ENCODE measurements at places on chromosomes 13 and 19.

GRCh38 chr13:90008707-90009149 lies 1338.8 kb upstream of the MIR17HG start:
- DNase-seq: no peak

DNA sequence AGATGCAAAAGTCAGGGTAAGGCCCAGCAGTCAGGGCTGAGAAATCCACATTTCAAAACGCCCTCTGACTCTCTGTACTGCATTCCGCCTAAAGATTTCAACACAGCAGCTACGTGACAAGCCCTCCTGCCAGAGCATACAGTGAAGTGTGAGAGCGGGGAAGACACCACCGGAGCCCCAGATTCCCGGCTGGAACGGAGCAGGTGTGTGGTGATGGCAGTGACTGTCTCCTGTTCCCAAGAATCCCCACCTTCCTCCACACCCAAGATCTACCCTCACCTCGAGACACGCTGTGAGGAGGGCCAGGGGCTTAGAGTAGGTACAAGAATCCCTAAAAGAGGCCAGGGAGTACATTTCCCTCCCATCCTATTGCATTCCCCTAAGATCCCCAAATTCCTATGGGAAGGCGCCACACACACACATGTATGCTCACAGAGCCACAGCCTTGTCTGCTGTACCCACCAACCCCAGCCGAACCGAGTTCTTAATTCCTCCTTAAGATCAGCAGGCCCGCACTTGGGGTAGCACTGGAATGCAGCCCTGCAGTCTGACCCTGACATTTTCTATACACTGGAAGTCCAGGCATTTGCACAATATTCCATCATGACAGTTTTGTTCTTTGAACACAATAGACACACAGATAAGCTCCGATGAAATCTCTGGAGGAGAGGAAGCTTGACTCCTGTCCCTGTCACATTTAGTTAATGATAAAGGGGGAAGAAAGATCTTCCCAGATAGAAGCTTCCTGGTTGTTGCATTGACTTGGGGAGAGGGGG lies 102.9 kb downstream of the FOXO1 start:
- no peak for DNase-seq

GRCh38 chr19:11191273-11191755 lies 6.0 kb downstream of the KANK2 start:
- DNase-seq: no peak

- DNase-seq: no peak
Observed at GRCh38 chr13:46804391-46804815, 7.4 kb upstream of the ESD start.

GRCh38 chr13:80408270-80408669 lies 67.3 kb upstream of the SPRY2 start:
- DNase-seq: no peak

DNA sequence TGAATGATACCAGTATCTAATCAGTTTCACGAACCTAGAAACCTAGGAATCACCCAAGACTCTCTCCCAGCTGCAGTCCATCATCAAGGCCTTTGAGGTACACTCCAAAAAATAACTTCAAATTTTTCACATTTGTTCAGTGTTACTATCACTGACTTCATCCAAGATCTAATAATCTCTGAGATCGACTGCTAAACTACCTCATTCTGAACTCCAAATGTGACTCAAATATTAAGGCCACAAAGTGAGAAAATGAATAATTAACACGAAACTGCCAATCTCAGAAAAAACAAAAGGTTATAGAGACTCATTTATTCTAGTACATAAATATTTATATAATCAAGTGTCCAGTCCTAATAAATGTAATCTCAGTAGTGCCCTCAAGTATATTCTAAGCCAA lies 430.3 kb upstream of the ATXN8OS start:
- DNase-seq: no peak

DNA sequence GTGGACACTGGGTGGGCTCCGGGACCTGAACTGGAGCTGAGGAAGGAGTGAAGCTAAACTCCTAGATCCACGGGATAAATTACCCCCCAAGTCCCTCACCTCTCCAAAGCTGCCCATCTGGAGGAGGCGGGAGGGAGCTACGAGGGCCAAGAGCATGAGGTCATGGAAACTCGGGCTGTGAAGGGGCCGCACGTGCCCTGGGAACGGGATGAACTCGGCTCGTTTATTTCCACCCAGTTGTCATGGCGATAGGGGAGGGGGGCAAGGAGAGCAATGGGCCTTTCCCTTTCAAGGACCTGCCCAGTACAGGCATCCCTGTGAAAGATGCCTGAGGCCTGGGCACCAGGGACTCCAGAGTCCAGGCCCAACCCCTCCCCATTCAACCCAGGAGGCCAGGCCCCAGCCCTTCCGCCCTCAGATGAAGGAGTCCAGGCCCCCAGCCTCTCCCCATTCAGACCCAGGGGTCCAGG lies 3.8 kb downstream of the PPP1R12C start:
- peak; percentile 54 for DNase-seq

DNA sequence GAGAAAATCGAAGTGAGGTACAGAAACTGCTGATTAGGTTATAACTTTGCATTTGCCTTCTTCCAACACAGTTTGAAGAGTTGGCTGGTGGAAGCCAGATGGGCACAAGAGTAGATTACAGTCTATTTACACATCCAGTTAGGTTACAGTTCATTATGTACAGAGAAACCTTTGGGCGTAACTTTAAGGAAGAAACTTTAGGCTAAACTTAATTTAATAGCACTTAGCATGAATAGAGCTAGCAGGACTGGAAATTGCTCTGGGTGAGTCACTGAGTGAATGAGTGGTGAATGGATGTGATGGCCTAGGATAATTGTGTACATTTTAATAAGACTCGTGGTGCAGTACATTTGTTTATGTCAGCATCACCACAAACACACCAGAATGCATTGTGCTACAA lies 62.9 kb upstream of the KLHL1 start:
- no peak for DNase-seq

GRCh38 chr13:48402325-48402932 lies 10.5 kb downstream of the LPAR6 start:
- DNase-seq: no peak

GRCh38 chr13:59409211-59409610 lies 754.5 kb downstream of the DIAPH3 start:
- DNase-seq: peak; percentile 8

DNA sequence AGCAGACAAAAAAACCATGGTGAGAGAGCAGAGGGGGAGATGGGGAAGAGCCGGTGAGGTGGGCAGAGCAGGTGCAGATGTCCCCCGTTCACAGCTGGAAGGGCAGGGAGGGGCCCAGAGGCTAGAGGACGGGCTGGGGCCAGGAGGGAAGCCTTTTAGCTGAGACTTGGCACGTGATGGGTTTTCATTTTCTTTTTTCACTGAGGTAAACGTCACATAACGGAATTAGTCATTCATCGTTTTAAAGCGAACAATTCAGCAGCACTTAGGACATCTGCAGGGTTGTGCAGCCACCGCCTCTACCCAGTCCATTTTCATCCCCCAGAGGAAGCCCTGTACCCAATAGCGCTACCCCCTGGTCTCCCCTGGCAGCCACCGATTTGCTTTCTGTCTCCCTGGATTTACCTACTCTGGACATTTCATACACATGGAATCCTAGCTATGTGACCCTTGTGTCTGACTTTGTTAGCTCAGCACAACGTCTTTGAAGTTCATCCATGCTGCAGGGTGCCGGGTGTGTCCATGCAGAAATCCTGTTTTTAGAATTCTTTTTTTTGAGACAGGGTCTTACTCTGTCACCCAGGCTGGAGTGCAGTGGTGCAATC lies 16.0 kb upstream of the EMC10 start:
- DNase-seq: no peak

DNA sequence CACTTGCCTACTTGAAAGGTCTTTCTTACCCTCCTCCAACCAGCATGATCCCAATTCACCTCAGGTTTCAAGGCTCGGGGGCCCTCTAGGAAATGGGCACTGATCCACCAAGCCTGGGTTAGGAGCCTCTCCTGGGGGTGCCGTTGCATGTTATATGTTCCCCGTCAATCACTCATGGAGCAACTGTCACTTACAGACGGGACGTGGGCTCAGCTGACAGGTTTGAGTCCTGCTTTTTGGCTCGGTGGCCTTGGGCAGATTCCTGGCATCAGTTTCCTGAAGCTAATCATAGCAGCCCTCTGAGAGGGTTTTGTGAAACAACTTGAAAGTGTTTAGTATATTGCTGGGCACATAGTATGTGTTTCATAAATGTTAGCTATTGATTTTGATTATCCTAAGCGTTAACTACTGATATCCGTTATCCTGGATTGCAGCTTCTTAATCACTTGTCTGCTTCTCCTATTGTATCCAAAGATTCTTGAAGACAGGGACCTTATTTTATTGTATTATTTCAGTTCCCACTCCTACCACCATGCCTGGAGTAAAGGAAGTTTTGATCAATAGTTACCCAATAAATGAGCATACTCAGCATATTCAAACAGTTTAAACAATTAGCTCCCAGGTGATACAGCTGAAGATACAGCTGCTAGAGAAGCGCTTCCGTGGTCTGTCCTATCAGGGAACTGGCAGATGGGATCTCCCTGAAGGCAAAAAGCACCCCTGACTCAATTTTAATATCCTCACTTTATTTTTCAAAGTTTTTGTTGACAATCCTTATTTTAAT lies 57.9 kb downstream of the RFC3 start:
- DNase-seq: no peak

GRCh38 chr13:19960653-19960976 lies 2.1 kb downstream of the ZMYM2 start:
- no peak for DNase-seq

DNA sequence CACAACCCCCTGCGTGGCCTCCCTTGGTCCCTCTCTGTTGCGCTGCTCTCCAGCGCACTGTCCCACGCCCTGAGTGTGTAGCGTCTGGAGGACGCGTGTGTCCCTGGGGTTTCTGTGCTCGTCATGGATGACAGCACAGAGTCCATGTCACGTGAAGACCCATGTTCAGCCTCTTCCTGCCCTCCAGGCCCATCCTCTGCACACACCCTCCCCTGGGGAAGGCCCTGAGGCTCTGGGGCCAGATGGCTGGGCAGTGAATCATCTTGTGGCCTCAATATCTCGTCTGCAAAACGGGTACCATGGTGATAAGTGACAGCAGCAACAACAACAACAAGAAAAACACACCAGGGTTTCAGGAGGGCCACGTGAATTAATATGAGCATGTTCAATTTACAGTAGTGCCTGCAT lies 71.5 kb upstream of the ARHGEF7 start:
- DNase-seq: no peak

DNA sequence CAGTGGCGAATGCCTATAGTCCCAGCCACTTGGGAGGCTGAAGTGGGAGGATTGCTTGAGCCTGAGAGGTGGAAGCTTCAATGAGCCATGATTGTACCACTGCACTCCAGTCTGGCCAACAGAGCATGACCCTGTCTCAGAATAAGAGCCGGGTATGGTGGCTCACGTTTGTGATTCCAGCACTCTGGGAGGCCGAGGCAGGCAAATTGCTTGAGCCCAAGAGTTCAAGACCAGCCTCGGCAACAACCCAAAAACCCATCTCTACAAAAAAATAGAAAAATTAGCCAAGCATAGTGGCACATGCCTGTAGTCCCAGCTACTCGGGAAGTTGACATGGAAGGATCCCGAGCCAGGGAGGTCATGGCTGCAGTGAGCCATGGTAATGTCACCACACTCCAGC lies 5.3 kb upstream of the NECTIN2 start:
- DNase-seq: no peak

- DNase-seq: no peak
Observed at GRCh38 chr13:101747039-101747438, 294.6 kb downstream of the ITGBL1 start.

- no peak for DNase-seq
Observed at GRCh38 chr19:1280636-1281568, 4.8 kb upstream of the EFNA2 start.

- no peak for DNase-seq
Observed at GRCh38 chr19:20472854-20473253, 92.7 kb downstream of the ZNF737 start.

GRCh38 chr13:105804561-105805190 lies 730.8 kb downstream of the EFNB2 start:
- peak; percentile 28 for DNase-seq

- DNase-seq: no peak
Observed at GRCh38 chr13:23087880-23088279, 92.9 kb upstream of the SGCG start.

DNA sequence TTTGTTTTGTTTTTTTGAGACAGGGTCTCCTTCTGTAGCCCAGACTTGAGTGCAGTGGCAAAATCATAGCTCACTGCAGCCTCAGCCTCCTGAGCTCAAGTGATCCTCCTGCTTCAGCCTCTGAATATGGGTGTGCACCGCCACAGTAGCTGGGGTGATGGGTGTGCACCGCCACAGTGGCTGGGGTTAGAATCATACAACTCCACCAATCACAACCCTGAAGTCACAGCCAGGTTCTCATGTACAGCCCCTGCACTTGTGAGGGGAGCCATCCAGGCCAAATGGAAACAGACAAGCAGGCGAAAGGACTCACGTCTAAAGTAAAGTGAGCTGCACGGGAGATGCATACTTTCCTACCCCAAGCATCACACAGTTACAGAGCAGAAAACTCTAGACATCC lies 63.1 kb upstream of the RANBP3 start:
- DNase-seq: no peak

DNA sequence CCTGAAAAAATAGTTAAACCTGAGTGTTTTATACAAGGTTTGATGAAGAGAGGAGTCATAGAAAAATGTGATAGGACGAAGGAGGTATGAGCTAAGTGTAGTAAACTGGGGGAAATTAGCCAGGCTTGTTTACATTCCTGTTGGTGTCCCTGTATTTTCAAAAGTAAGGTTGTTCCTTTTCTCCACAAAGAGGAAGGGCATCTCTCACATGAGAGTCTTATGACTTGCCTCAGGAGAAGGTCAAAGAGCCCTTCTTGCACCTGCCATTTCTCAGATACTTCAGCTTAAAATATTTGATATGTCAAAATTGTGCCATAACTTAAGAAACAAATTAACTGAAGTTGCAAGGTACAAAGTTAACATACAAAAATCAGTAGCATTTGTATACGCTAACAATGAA lies 3.6 kb upstream of the N4BP2L2 start:
- no peak for DNase-seq

GRCh38 chr19:55635334-55635717 lies 5.5 kb upstream of the ZNF580 start:
- DNase-seq: no peak

- DNase-seq: no peak
Observed at GRCh38 chr13:67966065-67966464, 735.9 kb upstream of the PCDH9 start.

DNA sequence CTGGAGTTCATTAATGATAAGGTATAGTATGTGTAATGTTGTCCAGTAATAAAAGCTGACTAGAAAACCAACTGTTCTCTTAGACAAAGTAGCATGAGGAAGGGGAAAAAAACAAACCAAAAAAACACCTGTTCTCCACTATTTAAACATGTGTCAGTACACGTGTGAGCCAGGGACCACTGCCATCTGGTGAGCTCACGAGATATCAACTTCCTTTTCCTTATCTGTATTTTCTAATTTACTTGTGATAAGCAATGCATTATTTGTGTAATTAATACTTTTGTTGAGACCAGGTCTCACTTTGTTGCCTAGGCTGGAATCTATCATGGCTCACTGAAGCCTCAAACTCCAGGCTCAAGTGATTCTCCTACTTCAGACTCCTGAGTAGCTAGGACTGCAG lies 4.3 kb upstream of the SIX5 start:
- DNase-seq: no peak

- no peak for DNase-seq
Observed at GRCh38 chr13:44393391-44393790, 19.8 kb downstream of the SERP2 start.

Measured in globus pallidus (tissue), 1 donor.